Calu3 (cell line): ENCODE measurements at places on chromosomes 5 and 9.

GRCh38 chr5:172336676-172337285 lies 53.2 kb upstream of the UBTD2 start:
- DNase-seq: no peak

GRCh38 chr9:112434487-112434886 lies 52.1 kb upstream of the KIAA1958 start:
- no peak for DNase-seq

GRCh38 chr9:91991721-91992341 lies 41.8 kb upstream of the ROR2 start:
- DNase-seq: no peak

GRCh38 chr9:137741330-137741729 lies 122.5 kb downstream of the EHMT1 start:
- DNase-seq: no peak

GRCh38 chr9:1522219-1522767 lies 472.1 kb downstream of the DMRT2 start:
- DNase-seq: no peak

DNA sequence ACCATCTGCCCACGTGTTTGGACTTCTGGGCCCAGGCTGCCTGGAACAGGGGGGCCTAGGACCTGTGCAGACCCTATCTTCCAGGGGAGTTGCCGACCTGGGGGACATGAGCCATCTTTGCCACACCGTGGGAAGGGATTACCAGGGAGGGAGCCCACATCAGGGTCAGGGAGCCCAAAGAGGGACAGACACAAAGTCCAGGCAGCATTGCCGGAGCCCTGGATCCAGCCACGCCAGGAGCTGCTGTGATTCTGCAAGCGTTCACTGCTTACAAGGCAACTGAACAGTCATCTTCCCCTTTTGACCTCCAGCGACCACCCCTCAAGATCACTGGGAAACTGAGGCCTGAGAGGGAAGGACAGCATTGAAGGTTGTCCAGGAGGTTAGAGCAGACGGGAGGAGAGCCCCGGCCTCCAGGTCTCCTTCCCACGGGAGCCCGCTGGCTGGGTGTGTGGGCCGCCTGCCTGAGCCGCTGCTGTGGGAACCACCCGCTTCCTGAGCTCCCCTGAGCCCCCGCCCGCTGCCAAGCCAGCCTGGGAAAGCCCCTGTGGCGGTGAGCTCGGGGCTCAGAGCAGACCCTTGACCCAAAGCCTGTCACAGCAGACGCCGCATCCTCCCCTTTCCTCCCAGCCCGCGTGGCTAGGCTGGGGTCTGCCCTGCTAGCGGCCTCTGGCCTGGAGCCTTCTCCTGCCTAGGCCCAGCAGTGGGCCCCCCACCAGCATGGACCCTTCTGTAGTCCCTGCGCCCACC lies 17.1 kb upstream of the NOTCH1 start:
- no peak for DNase-seq

DNA sequence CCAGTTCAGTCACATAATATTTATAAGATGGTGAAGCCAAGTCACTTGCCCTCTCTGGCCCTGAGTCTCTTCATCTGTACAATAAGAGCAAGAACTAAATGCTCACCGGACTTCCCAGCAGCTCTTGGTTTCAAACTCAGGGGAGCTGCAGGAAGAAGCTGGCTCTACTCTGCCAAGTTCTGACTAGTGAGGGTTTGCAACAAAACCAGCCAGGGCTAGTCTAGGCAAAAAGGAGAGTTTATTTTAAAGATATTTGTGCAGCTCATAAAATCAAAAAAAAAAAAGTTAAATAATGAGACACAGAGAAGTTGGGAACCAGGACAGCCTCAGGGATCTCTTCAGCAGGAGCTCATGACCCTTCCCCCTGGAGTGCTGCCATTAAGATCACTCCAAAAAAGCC lies 107.3 kb downstream of the DOCK2 start:
- DNase-seq: no peak

DNA sequence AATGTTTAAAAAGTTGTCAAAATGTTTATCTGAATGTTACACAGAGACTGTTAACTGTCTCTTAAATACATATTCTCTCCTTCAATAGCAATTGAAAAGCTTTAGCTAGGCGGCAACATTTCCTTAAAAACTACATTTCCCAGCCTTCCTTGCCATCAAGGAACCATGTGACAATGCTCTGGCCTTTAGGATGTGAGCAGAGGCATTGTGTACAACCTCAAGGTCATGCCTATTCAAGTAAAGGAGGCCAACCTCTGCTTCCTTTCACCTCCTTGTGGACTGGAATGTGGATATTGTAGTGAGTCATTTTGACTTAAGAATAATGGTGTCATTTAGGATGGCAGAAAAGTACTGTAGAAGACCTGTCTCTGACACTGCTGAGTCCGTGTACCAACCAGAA lies 23.7 kb upstream of the MROH2B start:
- DNase-seq: no peak

DNA sequence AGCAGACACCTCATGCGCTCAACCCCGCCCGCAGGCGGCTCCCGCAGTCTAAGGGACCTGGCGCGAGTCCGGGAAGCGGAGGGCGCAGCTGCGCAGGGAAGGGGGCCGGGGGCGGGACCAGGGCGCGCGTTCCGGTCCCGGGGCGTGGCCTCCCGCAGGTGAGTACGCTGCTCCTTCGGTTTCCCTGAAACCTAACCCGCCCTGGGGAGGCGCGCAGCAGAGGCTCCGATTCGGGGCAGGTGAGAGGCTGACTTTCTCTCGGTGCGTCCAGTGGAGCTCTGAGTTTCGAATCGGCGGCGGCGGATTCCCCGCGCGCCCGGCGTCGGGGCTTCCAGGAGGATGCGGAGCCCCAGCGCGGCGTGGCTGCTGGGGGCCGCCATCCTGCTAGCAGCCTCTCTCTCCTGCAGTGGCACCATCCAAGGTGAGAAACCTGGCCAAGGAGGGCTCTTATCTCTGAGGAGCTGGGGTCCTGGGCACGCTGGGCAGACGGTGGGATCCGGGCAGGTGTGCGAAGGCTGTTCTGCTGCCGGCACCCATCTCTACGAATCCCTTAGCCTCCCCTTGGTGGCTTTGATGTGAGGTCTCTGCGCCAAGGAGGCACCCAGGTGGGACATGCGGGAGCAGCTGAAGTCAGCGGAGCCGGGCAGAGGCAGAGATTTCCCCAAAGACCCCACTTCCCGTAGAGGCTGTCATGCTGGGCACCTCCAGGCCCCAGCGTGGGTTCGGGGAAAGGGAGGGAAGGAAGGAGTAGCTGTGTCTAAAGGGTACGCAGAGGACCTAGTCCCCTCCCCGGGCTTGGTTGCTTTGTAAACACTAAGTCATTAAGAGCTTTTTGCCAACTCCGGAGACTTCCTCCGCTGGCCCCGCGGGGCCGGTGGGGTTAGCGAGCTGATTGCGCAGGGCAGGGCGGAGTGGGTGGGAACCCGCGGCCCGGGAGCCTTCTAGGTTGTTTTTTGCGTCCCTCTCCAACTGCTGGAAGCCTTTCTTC lies at the start of gene F2RL1:
TSS of gene F2RL1 (plus strand) at position 187 of the 988 bp plus-strand sequence. CDS start at position 340, 153 bp downstream.
- peak; percentile 96 for DNase-seq

- no peak for DNase-seq
Observed at GRCh38 chr5:40746703-40747102, 9.1 kb downstream of the TTC33 start.

GRCh38 chr9:97903177-97903576 lies 19.1 kb downstream of the TRMO start:
- no peak for DNase-seq

- no peak for DNase-seq
Observed at GRCh38 chr9:70144131-70144503, 100.5 kb downstream of the MAMDC2 start.

DNA sequence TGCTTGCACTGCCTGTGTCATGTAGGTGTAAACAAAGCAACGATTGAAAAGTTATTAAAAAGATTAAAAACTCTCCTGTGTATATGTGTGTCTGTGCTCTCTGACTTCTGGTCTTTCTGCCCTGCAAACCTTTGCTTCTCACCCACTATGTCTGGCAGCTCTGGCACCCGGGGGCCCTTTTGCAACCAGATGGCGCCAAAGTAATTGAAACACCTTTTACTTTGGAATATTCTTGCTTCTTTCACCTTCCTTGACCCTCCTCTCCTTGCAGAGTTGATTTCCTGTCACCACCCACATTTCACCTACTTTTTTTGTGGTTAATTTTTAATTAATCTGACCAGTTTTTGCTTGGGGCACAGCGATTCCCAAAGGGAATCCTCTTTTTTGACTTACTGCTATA lies 275.5 kb downstream of the ARHGEF28 start:
- DNase-seq: peak; percentile 55

DNA sequence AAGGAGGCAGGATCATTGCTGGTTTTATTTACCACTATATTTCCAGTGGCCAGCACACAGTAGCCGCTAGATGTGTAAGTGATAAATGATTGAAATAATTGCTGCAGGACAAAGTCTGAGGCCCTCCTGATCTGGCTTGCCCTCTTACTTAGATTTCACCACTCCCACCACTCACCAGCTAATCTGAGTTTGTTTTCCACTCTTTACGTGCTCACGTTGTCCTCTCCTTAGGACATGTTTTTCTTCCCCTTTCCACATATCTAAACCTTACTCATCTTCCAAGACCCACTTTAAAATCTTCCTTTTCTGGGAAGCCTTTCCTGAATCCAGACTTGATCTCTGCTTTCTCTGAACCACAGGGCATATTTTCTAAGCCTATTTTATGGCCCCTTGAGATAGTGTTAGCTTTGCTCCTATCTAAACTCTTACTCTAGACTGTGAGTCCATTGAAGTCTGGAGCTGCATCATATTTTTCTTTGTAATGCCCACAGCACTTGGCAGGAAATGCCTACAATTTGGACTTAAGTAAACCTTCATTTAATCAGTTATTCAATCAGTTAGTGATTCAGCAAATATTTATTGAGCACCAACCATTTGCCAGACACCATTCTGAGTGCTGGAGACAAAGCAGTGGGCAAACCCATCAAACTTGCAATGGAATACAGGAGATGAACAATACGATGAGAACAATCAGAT lies 2.4 kb downstream of the TLR4 start:
- no peak for DNase-seq

DNA sequence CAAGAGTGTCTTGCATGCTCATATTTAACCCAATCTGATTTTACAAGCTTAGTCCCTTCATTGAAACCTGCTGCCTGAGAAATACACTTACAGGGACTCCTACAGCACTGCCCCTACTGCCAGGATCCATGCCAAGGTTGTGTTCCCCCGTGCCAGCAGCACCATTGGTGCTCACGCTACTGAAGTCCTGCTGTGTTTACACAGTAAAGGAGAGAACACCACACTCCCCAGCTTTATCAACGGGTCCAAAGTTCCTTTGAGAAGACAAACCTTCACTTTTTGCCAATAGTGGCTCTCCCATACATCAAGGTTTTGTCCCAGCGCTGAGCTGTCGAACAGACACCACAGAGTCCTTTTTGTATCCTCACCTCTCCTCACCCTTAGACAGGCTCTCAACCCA lies 155.1 kb upstream of the WWC1 start:
- no peak for DNase-seq

GRCh38 chr9:128099932-128100491 lies 27.5 kb downstream of the PTGES2 start:
- no peak for DNase-seq

DNA sequence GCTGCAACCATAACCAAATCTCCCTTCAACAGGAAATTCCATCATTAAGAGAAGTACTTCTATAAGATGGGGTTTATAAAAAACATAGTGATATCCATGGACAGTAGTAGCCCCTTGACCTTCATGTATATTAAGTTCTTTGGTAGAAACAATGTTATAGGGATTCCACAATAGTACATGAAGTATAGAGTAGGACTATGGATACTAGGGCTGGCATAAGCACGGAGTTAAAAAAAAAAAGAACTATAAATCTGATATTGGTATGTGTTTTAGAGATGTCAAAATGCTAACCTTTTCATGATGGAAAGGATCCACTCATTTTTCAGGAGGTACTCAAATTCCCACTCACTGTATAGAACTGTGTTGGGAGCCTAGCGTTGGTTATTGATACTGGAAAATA lies 337.6 kb downstream of the FGF10 start:
- no peak for DNase-seq

DNA sequence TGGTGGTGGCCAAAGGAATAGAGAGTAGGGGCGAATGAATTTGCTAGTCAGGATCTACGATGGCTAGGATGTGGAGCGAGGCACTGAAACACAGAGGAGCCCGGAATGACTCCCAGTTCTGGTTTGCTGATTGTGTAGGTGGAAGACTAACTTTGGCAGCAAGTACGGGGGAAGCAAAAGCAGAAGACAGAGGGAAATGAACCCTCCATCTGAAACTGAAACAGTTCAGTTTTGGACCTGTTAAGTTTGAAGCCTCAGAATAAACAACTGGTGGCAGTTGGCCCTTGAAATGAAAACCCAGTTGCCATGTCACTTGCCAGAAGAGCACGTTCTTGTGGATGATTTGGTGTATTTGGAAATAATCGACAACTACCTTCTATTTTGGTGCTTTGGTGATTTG lies 15.4 kb upstream of the SMIM15 start:
- no peak for DNase-seq

DNA sequence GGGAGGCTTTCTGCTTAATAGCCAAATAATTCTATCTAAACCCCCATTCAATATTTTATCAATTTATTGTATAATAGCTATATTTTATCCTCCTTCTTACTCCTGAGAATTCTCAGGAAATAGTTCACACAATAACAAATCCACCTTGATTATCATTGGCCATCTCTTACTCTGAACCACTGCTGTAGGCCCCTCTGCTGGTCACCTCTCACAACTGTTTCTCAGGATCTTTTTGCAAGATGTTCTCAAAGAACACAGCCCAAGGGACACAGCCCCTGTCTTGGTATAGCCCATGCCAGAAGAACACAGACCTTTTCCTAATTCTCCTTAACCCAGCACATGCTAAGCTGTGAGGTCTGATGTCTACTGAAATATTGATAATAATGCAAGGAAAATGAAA lies 74.9 kb upstream of the HTR4 start:
- DNase-seq: no peak

- peak; percentile 28 for DNase-seq
Observed at GRCh38 chr5:115179394-115180164, 9.9 kb upstream of the TRIM36 start.

DNA sequence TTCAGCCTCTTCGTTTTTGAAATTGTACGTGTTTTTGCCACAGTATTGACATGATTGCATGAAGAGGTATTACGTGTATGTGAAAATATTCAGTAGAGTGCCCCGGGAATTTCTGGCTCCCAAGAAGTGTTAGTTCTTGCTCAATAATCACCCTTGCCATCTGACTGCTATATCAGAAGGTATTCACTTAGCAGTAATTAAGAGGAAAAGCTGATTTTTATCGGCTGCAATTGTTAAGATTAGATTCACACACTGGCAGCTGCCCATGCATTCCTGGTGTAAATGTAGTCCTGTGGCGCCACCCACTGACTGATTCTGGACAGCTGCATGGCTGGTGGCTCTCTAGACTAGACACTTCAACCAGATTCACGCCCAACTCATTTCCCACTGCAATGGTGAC lies 440.1 kb upstream of the ADAMTS16 start:
- DNase-seq: no peak

GRCh38 chr9:38091310-38092199 lies 22.5 kb upstream of the SHB start:
- DNase-seq: no peak

- no peak for DNase-seq
Observed at GRCh38 chr9:116713271-116713670, 26.2 kb downstream of the TRIM32 start.
